ENCODE measurements at places on chromosomes 4 and X. TPM values are rescaled to one million over a fixed set of nuclear protein-coding genes. Genes with fewer than 3 reads are reported as not detected.

DNA sequence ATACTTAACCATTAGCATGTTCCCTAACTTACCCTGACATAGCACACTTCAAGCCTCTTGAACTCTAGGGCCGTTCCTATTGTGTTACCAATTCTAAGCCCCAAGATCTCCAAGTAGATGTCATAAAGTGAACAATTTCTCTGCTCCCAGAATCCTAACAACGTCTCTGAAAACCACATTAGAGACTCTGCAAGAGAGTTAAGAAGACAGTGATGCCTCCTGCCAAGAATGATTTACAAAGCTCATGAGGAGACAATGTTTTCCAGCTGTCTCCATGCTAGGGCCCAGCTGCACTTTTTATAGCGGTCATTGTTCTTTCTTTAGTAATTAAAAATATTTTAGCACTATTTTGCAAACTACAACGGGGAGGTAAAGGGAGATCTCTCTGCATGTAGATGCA lies 358.4 kb downstream of the PPP3CA start:
- DNase-seq = no peak
- H3K4me1 ChIP-seq = no peaks in the 10 kb centered on the region
- H3K4me3 ChIP-seq = no peak overlapping the region
- H3K36me3 ChIP-seq = no peaks in the 10 kb centered on the region

Gene ADH4
- total RNA-seq = not detected

DNA sequence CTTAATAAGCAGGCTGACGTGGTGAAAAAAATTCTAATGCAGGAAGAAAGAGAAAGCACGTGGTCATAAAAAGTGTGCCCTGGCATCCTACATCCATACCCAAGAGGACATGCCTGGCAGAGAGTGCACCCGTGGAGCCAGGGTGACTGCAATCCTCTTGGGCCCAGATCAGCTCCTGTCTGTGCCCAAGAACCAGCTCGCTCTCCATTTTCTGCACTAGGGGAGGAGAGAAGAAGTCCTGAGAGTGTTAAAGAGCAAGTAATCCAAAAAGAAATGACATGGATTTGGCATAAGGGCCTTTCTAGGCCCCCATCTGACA lies 483.1 kb downstream of the BCOR start:
- peaks cover 56% of the 10 kb centered on the region for H3K27me3 ChIP-seq
- no peak for DNase-seq
- H3K36me3 ChIP-seq = peaks cover 8% of the 10 kb centered on the region
- peaks cover 40% of the 10 kb centered on the region for H3K4me1 ChIP-seq
- H3K27ac ChIP-seq = no peak overlapping the region

Gene ZNF157
- total RNA-seq = not detected

- no peaks in the 10 kb centered on the region for H3K4me1 ChIP-seq
- no peak overlapping the region for H3K4me3 ChIP-seq
- no peaks in the 10 kb centered on the region for H3K36me3 ChIP-seq
- no peak overlapping the region for H3K27ac ChIP-seq
- no peak for DNase-seq
Measured at GRCh38 chr4:141912831-141913230, 276.4 kb downstream of the IL15 start.

DNA sequence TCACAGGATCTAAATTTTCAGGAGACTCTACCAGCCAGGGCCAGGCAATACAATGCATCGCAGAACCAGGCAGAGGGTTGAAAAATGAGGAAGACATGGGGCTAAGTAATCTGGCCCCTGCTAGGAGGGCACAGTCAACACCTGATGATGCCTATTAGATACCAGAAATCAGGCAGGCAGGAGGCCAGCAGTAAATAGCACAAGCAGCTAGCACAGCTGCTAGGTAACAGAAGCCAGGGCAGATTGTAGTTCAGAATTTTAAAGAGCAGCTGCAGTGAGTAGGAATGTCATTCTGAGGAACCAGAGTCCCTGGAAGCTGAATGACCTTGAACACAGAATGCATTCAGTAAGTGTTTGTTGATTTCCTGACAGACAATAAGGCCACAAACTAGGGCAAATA lies 38.8 kb upstream of the TRPC5OS start:
- H3K27me3 ChIP-seq = no peaks in the 10 kb centered on the region
- H3K36me3 ChIP-seq = no peaks in the 10 kb centered on the region
- no peak overlapping the region for H3K27ac ChIP-seq
- no peak for DNase-seq
- H3K4me1 ChIP-seq = no peaks in the 10 kb centered on the region

Gene CACNA1F
- total RNA-seq = not detected

Gene CLGN
- total RNA-seq = 2.1 TPM

- no peaks in the 10 kb centered on the region for H3K27me3 ChIP-seq
- H3K27ac ChIP-seq = no peak overlapping the region
- H3K4me3 ChIP-seq = no peak overlapping the region
- no peaks in the 10 kb centered on the region for H3K4me1 ChIP-seq
Measured at GRCh38 chrX:37752936-37753335, 26.9 kb upstream of the CYBB start.

GRCh38 chr4:48681856-48682255 lies 98.2 kb downstream of the FRYL start:
- no peaks in the 10 kb centered on the region for H3K36me3 ChIP-seq
- peak; percentile 28 for DNase-seq
- peaks cover 9% of the 10 kb centered on the region for H3K4me1 ChIP-seq
- no peaks in the 10 kb centered on the region for H3K27me3 ChIP-seq
- no peak overlapping the region for H3K4me3 ChIP-seq

- H3K4me1 ChIP-seq = no peaks in the 10 kb centered on the region
- no peak overlapping the region for H3K4me3 ChIP-seq
- no peak for DNase-seq
- no peak overlapping the region for H3K27ac ChIP-seq
Measured at GRCh38 chr4:36039026-36039425, 205.3 kb downstream of the ARAP2 start.

DNA sequence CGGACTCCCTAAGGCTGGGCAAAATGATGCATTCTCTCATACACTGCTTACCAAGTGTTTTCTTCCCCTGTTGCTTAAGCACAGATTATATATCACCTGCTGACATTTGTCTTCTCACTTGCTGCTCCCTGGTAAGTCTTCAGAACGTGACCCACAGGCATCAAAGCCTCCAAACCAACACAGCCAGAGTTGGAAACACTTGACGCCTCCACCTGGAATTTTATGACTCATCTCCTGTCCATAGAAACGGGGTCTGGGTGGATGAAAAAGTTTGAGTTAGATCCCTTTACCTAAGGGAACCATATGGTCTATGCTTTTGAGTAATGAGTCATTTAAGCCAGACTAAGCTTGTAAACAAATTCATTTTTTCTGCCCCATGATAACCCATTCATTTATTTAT lies 251.6 kb downstream of the USP46 start:
- DNase-seq = no peak
- H3K36me3 ChIP-seq = no peaks in the 10 kb centered on the region
- H3K27ac ChIP-seq = no peak overlapping the region
- no peak overlapping the region for H3K4me3 ChIP-seq
- H3K27me3 ChIP-seq = peaks cover 3% of the 10 kb centered on the region

Gene ZNF81
- total RNA-seq = 10.5 TPM

DNA sequence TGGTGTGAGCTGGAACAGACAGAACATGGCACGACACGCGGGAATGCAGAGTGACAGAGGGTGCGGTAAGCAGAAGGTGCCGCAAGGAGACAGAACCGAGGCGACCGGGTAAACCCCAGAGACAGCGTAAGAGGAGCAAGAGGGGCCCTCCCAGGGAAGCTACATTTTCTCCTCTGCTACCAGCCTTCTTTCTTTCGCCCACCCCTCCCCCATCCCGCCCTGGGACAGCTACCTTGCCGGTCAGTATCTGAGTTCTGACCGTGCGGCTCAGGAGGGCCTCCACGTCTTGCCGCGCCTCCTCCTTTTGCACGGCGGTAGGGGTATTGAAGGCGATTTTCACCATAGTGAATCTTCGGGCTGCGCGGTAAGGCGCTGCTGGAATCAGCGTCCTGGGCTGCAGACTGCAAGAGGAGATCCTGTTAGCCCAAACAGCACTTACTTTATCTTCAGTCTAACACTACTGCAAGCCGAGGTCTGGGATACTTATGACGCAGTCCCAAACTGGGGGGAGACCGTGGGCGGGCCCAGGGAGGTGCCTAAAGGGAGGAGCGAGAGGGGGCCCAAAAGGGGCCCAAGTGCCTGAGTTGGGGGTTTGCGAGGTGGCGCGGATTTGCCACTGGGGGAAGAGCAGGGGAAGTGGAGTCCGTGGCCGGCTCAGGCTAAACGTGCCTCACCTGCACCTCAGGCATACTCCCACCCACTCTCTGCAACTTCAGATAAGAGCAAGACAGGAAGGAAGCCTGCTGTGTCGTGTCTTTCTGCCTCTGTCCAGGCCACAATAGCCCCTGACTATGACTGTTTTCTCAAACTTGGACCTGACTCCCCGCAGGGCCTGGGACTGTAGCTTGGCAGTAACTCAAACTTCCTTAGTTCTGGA lies at the start of gene ITM2A:
Gene ITM2A, minus strand, starts transcription at position 462 of the 877 bp plus-strand sequence. Its CDS starts 119 bp downstream, at position 343.
- peaks cover 12% of the 10 kb centered on the region for H3K36me3 ChIP-seq
- H3K4me3 ChIP-seq = peak within 1 kb of the TSS; percentile 84
- H3K27me3 ChIP-seq = no peaks in the 10 kb centered on the region
- H3K27ac ChIP-seq = peak within 1 kb of the TSS; percentile 70
- peak; percentile 18 for DNase-seq

Gene SPARCL1
- not detected for total RNA-seq

- H3K36me3 ChIP-seq = no peaks in the 10 kb centered on the region
- H3K27ac ChIP-seq = no peak overlapping the region
- H3K4me1 ChIP-seq = no peaks in the 10 kb centered on the region
- DNase-seq = no peak
- no peak overlapping the region for H3K4me3 ChIP-seq
Measured at GRCh38 chr4:136302566-136302965, 1229.7 kb downstream of the PCDH18 start.

DNA sequence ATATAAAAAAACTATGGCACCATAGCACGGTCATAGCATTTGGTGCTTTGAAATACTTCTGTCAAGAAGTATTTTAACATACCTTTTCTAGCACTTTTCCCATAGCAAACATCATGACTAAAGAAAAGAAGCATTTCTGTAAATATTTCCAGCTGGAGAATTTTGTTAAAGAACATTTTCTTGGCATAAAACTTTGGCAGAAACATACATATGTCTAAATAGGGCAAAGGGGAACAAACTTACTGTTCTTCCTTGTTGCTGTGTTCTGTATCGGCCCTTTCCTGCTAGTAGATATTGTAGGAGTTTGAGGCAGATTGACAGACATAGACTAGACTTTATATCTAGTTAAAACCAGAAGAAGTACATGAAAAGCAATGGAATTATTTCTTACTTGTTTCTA lies 2368.5 kb downstream of the PCDH7 start:
- H3K27ac ChIP-seq = no peak overlapping the region
- DNase-seq = no peak
- H3K4me1 ChIP-seq = no peaks in the 10 kb centered on the region
- no peaks in the 10 kb centered on the region for H3K36me3 ChIP-seq
- H3K4me3 ChIP-seq = no peak overlapping the region

DNA sequence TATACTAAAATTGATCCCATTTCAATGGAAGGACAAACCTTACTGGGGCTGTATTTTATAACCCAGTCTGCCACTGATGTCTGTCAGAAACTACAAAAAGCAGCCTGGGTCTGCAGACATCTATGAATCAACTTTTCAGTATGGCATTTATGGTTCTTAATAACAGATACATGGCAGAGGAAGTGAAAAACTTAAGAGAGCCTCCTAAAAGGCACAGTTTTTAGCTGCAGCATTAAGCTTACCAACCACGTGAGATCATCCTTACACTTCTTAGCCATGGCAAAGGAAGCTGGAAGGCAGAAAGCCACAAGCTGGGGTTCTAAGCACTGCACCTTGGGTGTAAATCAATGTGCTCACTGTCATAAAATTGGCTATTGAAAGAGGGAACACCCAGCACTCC lies 16.6 kb upstream of the UGT2B17 start:
- H3K27me3 ChIP-seq = no peaks in the 10 kb centered on the region
- H3K36me3 ChIP-seq = no peaks in the 10 kb centered on the region
- no peak overlapping the region for H3K4me3 ChIP-seq
- DNase-seq = no peak
- peaks cover 52% of the 10 kb centered on the region for H3K4me1 ChIP-seq

Gene ANOS1
- total RNA-seq = 0.33 TPM

Gene BTK
- total RNA-seq = not detected

- H3K27me3 ChIP-seq = no peaks in the 10 kb centered on the region
- H3K4me1 ChIP-seq = peaks cover 16% of the 10 kb centered on the region
- peak; percentile 4 for DNase-seq
- peak overlapping the region; percentile 35 for H3K27ac ChIP-seq
- no peaks in the 10 kb centered on the region for H3K36me3 ChIP-seq
Measured at GRCh38 chr4:149961876-149962597, 116.2 kb upstream of the DCLK2 start.

DNA sequence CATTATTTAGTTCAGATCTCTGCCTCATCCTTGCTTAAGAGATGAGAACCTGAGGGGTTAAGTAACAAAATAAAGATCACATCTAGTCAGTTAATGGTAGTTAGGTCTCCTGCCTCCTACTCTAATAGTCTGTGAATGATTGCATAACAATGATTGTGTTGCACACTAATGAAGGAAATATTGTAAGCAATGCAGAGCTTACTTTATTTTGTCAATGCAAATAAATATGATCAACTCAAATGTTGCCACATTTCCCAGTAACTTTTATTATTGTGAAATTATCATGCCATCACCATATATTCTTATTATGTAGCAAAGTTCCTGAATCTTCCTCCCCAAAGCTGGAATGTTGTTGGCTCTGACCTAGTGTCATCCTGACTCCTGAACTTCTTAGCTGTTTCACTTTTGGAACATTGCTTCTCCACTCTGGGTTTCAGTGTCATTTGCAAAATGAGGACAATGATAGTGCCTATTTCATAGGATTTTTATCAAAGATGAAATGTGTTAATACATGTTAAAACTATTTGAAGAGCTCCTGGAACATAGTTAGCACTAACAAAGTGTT lies 17.0 kb upstream of the GABRA4 start:
- H3K27me3 ChIP-seq = no peaks in the 10 kb centered on the region
- no peaks in the 10 kb centered on the region for H3K36me3 ChIP-seq
- DNase-seq = no peak
- peak overlapping the region; percentile 26 for H3K4me3 ChIP-seq
- no peak overlapping the region for H3K27ac ChIP-seq
- H3K4me1 ChIP-seq = no peaks in the 10 kb centered on the region

GRCh38 chrX:108070891-108071290 lies 20.5 kb downstream of the PSMD10 start:
- H3K36me3 ChIP-seq = no peaks in the 10 kb centered on the region
- peak; percentile 10 for DNase-seq
- no peak overlapping the region for H3K27ac ChIP-seq
- H3K27me3 ChIP-seq = no peaks in the 10 kb centered on the region
- H3K4me1 ChIP-seq = peaks cover 15% of the 10 kb centered on the region
- H3K4me3 ChIP-seq = no peak overlapping the region

DNA sequence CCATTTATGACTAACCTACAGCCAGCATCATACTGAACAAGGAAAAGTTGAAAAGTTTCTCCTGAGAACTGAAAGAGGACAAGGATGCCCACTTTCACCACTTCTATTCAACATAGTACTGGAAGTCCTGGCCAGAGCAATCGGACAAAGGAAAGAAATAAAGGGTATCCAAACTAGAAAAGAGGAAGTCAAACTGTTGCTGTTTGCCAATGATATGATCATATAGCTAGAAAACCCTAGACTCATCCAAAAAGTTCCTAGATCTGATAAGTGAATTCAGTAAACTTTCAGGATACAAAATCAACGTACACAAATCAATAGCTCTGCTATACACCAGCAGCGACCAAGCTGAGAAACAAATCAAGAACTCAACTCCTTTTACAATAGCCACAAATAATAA lies 64.5 kb downstream of the CENPC start:
- no peak for DNase-seq
- no peaks in the 10 kb centered on the region for H3K36me3 ChIP-seq
- no peak overlapping the region for H3K27ac ChIP-seq
- H3K4me1 ChIP-seq = no peaks in the 10 kb centered on the region
- H3K4me3 ChIP-seq = no peak overlapping the region
- H3K27me3 ChIP-seq = no peaks in the 10 kb centered on the region
